ENCODE measurements at places on chromosomes 4 and X. TPM values are rescaled to one million over a fixed set of nuclear protein-coding genes. Genes with fewer than 3 reads are reported as not detected.

- DNase-seq, result no peak
Observed at GRCh38 chrX:44162964-44163475, 180.5 kb downstream of the EFHC2 start.

DNA sequence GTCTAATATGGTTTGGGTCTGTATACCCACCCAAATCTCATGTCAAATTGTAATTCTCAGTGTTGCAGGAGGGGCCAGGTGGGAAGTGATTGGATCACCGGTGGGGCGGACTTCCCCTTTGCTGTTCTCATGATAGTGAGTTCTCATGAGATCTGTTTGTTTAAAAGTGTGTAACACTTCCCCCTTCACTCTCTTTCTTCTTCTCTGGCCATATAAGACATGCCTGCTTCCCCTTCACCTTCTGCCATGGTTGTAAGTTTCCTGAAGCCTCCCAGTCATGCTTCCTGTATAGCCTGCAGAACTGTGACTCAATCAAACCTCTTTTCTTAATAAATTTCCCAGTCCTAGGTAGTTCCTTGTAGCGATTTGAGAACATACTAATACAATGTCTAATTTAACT, 19.7 kb upstream of the SCRG1 start:
- DNase-seq, result no peak

DNA sequence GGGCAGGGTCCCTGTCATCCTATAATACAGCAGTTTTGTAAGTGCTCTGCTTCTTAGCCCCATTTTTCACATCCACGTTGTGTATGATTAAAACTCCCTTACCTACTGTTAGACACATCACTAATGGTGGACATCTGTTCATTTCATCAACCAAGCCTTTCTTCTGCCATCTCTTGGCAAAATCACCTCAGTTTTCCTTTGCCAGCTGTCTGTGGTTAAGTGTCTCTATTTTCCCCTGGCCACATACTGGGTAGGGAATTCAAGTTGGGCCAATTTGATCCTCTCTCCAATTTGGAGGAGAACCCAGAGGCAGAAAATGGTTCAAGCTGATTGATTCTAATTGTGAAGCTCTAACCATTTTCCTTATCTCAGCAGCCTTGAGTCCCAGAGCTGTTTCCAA, 436.1 kb downstream of the PCDH7 start:
- DNase-seq, result no peak

GRCh38 chr4:1395941-1396805, 10.1 kb downstream of the NKX1-1 start:
- DNase-seq, result no peak

DNA sequence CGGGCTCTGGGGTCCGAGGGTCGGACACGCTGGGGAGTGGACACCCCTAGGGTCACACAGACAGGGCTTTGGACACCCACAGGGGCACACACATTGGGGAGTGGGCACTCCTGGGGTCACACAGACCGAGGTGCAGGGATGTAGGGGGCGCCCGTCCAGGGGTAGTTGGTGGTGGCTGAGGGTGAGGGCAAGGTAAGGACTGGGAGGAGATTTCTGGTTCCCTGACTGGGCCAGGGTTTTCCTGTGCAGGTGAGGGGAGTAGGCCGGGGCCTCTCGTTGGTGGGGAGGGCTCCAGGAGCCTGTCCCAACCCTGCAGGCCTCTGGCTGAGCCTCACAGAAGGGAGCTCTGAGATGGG, 21.9 kb upstream of the WDR45 start:
- no peak for DNase-seq

- no peak for DNase-seq
Observed at GRCh38 chrX:100928660-100929613, at the start of gene XKRX. Gene XKRX (minus strand): TSS chrX:100928917. CDS start chrX:100928304, 613 bp downstream.

VEGFC gene
- 0.14 TPM for total RNA-seq

WNK3 gene
- total RNA-seq, result 5.2 TPM

GSPT2 gene
- 6.2 TPM for total RNA-seq

MAGEA4 gene
- not detected for total RNA-seq

PCYT1B gene
- total RNA-seq, result not detected
